ENCODE measurements at places on chromosomes 1 and 21.

- DNase-seq, result no peak
Observed at GRCh38 chr1:215083383-215083961, 935 bp downstream of the KCNK2 start.

DNA sequence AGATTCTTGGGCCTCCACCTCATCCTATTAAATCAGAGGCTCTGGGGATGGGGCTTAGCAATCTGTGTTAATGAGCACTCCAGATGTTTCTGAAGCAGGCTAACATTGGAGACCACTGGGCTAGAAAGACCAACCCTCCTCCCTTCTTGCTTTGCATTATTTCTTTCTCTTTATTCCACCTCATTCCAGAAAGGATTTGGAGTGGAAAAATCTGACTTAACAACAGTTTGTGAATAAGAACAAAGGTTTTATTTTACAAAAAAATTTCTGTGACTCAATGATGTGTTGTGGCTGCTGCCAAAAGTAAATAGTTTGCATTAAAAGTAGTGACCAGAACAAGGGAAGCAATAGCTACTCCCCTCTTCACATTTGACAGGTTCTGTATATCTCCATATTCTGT is 79.4 kb downstream of the TGFB2 start:
- DNase-seq, result no peak

GRCh38 chr1:225746361-225747179 is 31.1 kb upstream of the SRP9 start:
- no peak for DNase-seq

DNA sequence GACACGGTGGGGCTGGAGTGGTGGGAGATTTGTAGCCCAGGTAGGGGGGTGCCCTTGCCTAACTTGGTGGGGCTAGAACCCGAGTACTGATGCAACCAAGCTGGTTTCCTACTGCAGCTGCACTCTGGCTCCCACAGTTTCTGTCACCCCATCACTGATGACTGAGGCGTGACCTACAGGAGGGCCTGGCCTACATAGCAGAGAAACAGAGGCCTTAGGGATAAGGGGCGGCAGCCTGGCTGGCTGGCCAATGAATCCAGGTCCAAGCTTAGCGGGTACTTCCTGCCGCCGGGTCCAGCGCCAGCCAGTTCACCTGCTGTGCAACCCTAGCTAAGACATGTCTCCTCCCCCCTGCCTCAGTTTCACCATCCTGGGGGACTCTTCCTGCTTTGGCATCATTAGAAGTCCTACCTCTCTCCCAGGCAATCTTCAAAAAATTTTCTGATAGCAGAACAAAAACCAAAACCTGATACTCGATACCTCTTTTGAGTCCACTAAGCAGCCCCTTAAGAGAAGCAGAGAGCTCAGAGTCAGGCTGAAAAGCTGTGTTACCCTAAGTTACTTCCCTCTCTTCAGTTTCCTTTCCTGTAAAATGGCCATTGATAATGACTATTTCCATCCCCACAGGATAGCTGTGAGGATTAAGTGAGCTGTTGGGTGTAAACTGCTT is 27.3 kb upstream of the RNF19B start:
- no peak for DNase-seq

- DNase-seq, result no peak
Observed at GRCh38 chr1:12180315-12180714, 13.5 kb downstream of the TNFRSF1B start.

DNA sequence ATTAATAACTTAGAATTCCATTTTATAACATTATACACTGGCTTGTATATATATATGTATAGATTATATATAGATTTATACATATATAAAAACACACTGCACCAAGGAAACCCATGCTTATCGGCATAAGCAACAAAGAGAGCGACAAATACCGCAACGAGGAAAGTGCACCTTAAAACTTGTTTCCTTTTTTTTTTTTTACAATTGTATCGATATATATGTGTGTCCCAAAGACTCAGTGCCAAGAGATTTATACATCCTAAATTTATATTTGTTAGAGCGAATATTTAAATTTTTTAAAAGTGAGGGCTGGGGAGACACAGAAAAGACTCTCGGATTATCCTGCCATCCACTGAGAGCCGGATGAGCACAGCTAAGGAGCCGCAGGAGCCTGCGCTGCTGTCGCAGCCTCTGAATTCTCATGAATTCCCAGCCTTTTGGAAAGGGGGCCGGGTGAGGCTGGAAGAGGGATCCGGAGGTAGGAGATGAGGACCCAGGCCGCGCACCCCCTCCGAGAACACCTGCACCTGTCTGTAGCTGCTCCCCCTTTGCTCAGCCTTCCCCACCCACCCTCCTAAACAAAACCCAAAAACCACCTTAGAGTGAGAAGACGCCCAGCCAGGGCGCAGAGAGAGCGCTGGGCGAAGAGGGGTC is 5.2 kb downstream of the DMRTA2 start:
- DNase-seq, result no peak

GRCh38 chr1:111596499-111596898 is 23.1 kb upstream of the RAP1A start:
- DNase-seq, result peak; percentile 47

GRCh38 chr1:118214866-118215265 is 29.8 kb upstream of the SPAG17 start:
- DNase-seq, result no peak

GRCh38 chr1:94154989-94155388 is 34.0 kb upstream of the ABCA4 start:
- DNase-seq, result no peak

DNA sequence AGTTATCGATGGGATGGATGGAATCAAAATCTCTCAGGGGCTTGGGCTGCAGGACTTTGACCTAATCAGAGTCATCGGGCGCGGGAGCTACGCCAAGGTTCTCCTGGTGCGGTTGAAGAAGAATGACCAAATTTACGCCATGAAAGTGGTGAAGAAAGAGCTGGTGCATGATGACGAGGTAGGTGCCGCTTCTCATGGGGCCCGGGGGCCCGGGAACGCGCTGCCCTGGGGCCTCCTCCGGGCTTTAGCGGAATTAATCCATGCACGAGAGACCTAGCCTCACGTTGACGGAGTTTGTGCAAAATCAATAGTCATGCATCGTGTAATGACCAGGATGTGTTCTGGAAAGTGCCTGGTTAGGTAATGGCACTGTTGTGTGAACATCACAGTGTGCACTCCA is 43.8 kb downstream of the FAAP20 start:
- no peak for DNase-seq

DNA sequence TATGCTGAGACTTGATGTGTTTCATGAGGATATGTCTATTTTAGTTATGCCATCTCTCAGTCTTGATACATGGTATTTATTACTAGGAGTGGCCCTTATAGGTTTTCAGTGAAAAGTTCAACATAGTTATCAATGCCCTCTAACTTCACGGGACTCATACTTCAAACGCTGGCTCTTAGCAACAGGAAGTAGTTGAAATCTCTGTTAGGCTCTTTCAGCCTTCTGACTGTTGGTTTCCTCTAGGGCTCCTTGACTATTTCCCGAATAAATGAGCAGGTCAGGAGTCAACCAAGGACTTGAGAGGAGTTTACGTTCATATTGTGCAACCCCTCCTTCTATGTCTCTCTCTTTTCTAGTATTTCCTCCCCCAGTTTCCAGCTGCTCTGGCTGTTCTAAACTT is 141.8 kb downstream of the RGS7 start:
- no peak for DNase-seq

GRCh38 chr1:96253246-96254035 is 468.1 kb upstream of the PTBP2 start:
- no peak for DNase-seq

GRCh38 chr1:208218237-208219097 is 25.7 kb downstream of the PLXNA2 start:
- no peak for DNase-seq

- DNase-seq, result no peak
Observed at GRCh38 chr1:159737238-159737916, 23.0 kb upstream of the CRP start.

DNA sequence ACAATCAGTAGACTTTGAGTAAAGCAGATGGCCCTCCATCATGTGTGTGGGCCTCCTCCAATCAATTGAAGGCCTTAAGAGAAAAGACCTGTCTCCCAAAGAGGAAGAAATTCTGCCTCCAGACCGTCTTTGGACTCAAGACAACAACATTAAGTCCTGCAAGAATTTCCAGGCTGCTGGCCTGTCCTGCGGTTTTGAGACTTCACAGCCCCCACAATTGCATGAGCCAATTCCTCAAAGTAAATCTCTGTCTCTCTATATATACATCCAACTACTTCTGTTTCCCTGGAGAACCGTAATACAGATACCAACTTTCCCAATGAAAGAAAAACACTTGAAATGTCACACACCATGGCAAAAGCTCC is 16.4 kb downstream of the REG4 start:
- no peak for DNase-seq

GRCh38 chr1:17662786-17663185 is 92.3 kb upstream of the ACTL8 start:
- no peak for DNase-seq

- no peak for DNase-seq
Observed at GRCh38 chr1:17873007-17873675, 118.0 kb downstream of the ACTL8 start.

DNA sequence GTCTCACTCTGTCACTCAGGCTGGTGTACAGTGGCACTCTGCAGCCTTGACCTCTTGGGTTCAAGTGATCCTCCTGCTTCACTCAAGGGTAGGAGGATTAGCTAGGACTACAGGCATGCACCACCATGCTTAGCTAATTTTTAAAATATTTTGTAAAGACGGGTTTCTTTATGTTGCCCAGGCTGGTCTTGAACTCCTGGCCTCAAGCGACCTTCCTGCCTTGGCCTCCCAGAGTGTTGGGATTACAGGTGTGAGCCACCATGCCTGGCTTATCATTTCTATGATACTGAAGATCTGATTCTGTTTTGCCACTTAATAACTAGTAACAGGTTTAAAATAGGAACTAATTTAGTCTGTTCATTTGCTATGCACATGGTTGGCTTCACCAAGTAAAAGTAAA is 33.6 kb downstream of the GNAI3 start:
- DNase-seq, result no peak

DNA sequence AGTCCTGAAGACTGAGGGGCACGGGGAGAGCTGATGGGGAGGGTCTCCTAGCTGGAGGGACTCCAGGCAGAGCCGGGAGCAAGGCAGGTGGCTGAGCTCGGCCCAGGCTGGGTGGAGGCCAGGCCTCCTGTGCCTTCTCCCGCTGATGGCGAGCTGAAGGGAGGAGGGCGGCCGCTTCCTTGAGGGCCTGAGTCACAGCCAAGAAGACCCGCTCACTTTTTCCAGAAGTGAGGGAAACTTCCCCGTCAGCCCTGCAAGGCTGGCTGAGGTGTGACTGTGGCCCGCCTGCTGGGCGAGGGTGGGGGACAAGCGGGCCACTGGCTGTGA is 1.7 kb upstream of the VWA1 start:
- DNase-seq, result no peak

DNA sequence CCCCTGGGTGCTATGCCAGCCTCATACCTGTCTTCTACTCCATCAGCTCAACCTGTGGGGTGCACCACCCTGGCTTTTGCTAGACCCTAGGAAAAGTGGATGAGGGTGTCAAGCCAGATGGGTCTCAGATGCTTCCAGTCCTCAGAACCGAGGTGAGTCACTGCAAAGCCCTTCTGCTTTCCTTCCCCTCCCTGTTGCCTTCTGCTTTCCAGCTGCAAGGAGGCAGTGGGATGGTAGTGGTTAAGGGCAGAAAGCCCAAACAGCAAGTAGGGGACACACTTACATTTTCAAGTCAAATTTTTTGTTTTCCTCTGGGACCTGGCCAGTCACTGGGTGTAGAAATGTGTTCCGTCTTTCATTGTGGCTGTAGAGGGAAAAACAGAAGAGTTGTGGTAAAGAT is 60.7 kb upstream of the GOLT1A start:
- no peak for DNase-seq

- no peak for DNase-seq
Observed at GRCh38 chr1:151491641-151492040, 19.5 kb upstream of the CGN start.

- DNase-seq, result no peak
Observed at GRCh38 chr1:39301606-39302005, 97.1 kb downstream of the MACF1 start.

GRCh38 chr1:152220166-152221163 is 3.5 kb downstream of the HRNR start:
- no peak for DNase-seq

DNA sequence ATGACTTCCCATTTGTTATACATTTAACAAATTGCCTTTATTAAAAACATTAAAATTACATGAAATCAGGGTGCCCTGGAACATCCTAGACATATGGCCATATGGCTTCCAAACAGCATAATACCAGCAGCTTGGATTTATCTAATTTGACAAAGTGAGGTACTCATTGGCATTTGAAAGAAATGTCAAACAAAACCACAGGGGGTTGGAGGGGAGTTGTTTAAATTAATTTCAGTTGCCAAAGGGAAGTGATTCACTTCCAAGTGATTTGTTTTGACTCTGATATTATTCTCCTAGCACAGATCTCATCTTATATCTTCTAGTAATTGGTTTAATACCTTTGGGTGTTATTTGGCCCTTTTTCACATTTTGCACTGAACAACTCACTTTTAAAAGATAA is 24.5 kb upstream of the POU2F1 start:
- DNase-seq, result no peak

DNA sequence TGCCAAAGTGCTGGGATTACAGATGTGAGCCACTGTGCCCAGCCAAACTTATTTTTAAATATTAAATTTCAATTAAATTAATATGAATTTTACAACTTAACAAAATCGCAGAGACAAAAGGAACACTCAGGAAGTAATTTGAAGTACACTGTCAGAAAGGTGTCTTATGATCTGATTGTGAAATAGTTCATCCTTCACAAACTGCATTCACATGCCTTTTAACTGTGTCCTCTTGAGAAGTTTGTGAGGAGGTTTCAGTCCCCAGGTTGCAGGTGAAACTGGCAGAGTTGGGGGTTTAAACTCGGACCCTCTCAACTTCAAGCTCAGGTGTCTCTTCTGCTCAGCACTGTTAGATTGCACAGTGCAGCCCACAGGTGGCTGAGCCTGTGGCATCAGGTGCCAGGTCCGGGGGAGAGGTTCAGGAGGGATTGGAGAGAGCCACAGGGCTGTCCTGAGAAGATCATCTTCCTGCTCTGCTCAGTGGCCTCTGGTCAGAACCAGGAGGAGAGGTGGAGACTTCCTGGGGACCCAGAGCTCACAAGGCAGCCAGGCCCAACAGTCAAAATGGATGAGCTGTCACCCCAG is 152.3 kb upstream of the RAB4A start:
- DNase-seq, result no peak

- DNase-seq, result no peak
Observed at GRCh38 chr1:111275780-111276433, 14.7 kb upstream of the CHIA start.

- DNase-seq, result no peak
Observed at GRCh38 chr1:119960501-119960900, 64.2 kb upstream of the ADAM30 start.

- DNase-seq, result no peak
Observed at GRCh38 chr1:153180556-153180955, 22.7 kb upstream of the LELP1 start.

DNA sequence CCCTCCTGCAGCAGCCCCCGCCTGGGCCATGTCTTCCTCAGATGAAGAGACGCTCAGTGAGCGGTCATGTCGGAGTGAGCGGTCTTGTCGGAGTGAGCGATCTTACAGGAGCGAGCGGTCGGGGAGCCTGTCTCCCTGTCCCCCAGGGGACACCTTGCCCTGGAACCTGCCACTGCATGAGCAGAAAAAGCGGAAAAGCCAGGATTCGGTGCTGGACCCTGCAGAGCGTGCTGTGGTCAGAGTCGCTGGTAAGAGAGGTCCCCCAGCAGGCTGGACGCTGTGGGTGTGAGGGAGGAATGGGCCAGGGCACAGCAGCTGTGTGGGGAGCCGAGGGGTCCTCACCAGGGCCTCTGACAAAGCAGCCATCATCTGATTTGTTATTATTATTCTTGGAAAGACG is 58.0 kb downstream of the NDUFS5 start:
- DNase-seq, result no peak
